ENCODE measurements at places on chromosomes 2 and 18. TPM values are rescaled to one million over a fixed set of nuclear protein-coding genes. Genes with fewer than 3 reads are reported as not detected.

Gene SYT4
- not detected for total RNA-seq

Gene STARD6
- not detected for total RNA-seq

DNA sequence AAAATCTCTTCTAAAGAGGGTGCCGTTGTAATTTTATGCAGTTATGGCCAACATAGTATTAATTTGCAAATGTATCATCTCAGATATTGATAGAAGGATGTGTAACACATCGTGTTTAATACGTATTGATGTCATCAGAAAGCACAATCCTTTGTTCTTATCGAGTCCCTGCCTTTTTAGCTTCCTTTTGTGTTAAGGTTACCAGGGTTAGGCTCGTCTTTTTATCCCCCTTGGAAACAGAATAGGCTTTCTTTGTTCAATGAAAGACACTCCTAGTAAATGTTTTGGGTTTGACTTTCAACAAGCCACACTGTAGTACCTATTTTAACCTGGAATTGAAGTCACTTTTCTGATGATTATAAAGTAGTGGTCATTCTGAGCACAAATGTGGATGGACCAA lies 136.2 kb downstream of the WDR7 start:
- no peak for DNase-seq

Gene NPPC
- not detected for total RNA-seq

GRCh38 chr18:26307161-26307773 lies 81.0 kb downstream of the TAF4B start:
- DNase-seq, result no peak

GRCh38 chr2:33859176-33859575 lies 260.1 kb upstream of the FAM98A start:
- DNase-seq, result no peak

DNA sequence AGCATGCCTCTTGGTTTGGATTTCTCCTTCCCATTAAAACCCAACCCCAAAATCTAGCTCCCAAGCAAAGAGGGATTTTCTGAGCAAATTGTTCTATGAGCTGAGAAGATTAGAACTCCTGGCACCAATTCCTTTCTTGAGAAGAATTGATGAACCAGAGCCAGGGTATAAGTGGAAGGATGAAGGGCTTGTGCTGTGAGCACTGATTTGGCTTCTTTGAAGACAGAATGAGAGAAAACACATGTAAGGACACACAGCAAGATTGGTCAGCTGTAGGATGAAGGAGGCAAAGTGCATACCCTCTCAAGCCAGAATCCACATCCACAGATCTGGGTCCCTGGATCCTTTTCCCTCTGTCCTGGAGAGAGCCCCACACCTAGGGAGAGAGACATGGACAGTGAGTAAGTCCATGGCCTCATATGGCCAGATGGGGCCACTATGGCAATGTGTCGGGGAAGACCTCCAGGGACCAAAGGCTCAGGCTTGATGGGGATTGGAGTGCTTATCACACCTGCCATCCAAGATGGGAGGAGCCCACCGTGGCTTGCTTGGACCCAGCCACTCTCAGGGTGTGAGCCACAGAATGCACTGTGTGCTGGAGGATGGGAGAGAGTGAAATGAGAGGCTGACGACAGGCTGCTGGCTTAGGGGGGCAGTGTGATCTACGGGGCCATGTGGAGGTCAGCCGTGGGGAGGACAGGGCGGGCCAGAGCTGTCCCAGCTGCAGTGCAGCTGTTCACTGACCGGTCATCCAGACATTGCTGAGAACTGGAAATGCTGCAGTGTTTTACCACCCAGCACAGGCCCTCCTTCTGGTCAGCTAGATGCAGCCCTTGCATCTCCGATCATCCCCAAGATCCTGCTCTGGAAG lies 339.8 kb downstream of the CYP26B1 start:
- DNase-seq, result no peak

DNA sequence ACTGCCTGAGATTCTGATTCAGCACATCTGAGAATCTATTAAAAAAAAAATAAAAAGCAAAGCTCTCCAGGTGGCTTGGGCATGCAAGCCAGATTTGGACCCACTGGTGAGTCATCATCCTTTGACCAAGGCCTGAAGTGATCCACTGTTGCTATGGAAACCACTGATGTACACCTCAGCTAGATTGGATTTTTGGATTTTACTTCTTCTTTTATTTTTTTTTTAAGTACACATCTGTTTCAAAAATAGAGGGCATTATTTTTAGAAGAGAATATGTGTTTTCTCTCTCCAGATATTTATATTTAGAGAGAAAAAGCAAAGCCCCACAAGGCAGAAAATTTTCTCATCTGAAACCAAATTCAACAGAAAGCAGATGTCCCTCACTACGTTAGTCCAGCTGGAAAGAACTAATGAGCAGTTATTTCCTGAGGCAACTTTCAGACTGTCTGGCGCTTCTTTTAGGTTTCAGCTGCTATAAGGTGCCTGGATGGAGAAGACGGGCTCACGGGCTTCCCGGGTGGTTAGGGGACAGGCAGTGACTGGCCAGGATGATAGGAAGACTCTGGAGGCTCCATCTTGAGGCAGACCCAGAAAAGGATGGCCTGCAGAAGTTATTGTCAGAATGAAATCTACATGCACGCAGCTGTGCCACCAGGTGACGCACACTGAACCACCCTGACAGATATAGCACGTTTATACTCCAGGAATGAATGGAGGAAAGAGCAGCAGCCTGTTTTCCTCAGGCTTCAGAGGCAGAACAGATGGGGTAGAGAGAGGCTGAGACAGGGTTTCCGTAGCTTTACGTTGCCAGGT lies 50.5 kb downstream of the MRPL35 start:
- no peak for DNase-seq

Gene TANC1
- total RNA-seq, result not detected

GRCh38 chr2:96698221-96698861 lies 41.5 kb downstream of the LMAN2L start:
- DNase-seq, result no peak

Gene IL36G
- not detected for total RNA-seq

- DNase-seq, result no peak
Measured at GRCh38 chr2:102798181-102798580, 36.4 kb downstream of the TMEM182 start.

DNA sequence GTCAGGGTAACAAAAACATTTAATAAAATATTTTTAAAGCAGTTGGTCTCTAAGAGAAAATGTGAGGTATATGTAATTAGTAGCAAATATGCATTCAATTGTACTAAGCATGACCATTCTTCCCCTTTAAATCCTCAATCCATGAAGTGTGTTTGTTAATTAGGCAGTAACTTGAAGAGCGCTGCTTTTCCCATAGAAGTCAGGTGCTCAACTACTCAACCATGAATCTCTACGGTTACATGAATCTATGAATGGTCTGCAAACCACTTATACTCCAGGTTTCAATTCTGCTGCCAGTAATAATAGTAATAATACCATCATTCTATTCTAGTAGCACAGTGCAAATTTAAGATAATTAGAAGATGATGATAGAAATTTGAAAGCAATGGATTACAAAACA lies 55.8 kb downstream of the SLC8A1 start:
- no peak for DNase-seq

DNA sequence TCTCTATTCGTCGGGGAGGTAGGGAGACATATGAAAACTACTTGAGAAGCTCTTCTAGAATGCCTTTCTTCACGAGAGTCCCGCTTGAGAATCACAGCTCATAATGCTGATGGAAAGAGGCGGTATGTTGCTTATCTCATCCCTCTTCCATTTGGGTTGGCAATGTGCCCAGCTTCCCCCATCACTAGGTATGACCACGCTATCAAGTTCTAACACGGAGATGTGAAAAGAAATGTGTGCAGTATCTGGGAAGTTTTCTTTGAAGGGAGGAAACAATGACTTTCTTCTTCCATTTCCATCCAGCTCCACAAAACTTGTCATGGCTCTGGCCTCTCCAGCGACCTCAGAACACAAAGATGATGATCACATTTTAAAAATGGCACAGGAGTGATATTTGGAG lies 742.4 kb downstream of the DCDC2C start:
- DNase-seq, result no peak

- no peak for DNase-seq
Measured at GRCh38 chr2:13000664-13001363, 284.1 kb downstream of the TRIB2 start.

Gene TMEM37
- 0.37 TPM for total RNA-seq

- DNase-seq, result no peak
Measured at GRCh38 chr2:82340578-82341053, 2036.1 kb upstream of the LRRTM1 start.

Gene YES1
- total RNA-seq, result 0.35 TPM

DNA sequence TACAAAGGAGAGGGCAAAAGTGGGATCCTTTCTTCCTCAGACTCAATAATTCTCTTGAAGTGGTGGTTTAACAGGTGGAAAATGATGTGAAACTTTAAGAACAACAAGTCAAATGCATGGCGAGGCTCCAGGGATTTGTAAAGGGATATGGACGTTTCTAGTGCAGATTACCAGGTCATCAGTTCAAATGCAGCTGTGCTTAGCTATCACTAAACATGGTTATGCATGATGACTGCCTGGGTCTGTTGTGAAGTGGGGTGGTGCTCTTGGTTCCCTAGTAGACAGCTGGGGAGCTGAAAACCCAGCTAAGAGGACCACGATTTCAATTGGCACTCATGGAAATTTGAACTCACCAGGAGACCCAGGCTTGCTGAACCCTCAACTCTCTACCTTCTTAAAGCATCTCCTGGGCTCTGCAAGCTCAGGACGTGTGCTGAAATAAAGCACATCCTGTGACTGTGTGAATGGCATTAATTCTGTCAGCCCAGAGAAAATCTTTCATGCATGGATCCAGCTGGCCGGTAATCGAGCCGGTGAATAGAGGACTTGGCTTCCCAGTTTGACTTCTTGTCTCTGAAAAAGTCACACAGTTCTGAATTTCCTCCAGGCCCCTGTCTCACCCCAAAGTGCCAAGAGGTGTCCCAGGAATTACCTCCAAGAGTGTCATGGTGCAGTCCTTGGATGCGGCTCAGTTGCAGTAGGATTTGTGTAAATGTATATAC lies 146.1 kb downstream of the MTX2 start:
- no peak for DNase-seq

DNA sequence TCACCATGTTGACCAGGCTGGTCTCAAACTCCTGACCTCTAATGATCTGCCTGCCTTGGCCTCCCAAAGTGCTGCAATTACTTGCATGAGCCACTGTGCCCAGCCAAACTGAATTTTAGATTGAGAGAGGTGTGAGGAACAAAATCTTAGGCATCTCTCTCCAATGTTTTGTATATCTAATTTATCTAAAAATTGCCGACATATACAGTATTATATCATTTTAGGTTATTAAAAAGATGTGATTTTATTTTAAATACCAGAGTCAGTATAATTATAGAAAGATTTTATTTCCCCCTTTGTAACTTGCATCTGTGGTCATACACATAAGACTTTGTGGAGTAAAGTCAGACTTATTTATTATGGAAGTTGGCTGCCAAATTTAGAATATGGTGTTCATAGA lies 10.1 kb downstream of the PMS1 start:
- no peak for DNase-seq

Gene ST8SIA5
- not detected for total RNA-seq

Gene NTSR2
- total RNA-seq, result not detected

Gene SATB2
- 0.34 TPM for total RNA-seq

Gene CRYBA2
- total RNA-seq, result not detected

Gene KLF11
- 8.2 TPM for total RNA-seq

DNA sequence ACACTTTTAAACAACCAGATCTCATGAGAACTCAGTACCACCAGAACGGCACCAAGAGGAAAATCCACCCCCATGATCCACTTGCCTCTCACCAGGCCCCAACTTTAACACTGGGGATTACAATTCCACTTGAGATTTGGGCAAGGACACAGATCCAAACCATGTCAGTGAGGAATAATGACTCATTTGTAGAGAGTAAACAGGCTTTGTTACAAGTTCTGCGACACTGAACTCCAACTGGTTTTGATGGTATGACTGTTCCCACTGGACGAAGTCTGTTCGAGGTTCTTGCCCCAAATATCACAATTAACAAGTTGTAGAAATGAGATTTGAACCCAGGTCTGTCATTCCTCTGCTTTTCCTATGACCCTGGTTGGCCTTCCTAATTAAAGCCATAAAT lies 718.1 kb upstream of the ID2 start:
- no peak for DNase-seq

Gene PRKAG3
- not detected for total RNA-seq

DNA sequence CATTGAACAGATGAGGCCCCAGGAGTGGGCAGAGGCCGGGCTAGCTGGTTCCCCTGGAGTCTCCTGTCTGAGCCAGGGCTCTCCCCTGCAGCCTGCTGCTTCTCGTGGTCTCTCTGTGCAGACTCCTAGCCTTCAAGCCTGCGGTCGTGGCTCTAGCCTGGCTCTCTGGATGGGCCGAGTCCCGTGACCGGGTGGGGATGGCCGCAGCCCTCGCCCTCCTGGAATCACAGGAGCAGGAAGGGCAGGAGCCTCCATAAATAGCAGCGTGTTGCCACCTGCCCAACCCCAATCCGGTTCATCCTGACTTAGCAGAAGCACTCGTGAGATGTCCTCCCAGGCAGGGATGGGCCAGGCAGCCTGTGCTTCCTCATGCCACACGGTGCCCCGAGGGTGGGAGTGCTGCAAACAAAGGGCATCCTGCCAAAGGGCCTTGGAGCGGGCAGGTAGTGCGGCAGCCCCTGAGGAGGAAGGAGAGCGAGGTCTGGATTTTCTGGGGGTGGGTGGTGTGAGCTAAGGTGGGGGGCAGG lies 43.9 kb downstream of the FOSL2 start:
- DNase-seq, result no peak

DNA sequence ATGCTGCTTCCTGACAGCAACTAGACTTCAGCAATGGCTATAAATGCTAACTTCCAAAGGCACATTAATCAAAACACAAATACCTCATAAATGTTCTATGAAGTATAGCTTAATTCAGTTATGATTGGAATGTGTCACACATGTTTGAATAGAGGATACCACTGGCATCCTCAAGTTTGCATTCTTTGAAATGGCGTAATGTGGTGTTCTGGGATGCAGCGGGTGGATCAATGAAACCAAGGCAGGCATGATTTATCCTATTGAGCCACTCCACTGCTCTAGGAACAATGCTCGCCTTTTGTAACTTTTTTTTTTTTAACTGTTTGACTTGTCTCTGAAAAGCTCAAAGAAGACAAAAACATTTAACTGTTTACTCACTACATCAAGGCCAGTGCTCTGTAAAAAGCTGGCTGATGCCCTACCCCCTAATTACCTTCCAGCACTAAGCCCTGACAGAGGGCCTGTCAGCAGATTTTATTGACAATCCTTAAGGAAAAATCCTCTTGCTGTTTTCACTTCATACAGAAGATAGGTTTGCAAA lies 278.8 kb upstream of the SESTD1 start:
- no peak for DNase-seq

- DNase-seq, result no peak
Measured at GRCh38 chr2:119826370-119826961, 66.7 kb downstream of the PTPN4 start.

Gene CD207
- total RNA-seq, result not detected

DNA sequence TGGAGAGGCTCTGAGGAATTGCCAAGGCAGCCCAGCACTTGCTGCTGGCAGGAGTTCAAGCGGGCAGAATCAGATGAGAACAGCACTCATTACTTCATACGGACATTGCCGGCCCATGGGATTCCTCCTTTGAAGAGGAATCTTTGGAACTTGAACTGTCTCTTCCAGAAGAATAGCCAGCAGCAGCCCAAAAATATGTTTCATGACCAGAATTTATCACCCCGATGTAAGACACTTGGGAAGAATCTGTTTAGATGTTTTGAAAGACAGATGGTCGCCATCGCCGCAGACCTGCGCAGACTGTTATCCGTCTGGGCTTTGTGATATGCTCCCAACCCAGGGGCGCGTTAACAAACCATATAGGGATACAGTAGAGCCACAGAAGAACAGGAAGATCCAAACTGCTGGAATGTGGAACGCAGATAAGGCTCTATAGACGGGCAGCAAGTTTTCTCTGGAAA lies 3.7 kb upstream of the ADI1 start:
- no peak for DNase-seq

GRCh38 chr2:168191955-168192785 lies 55.2 kb downstream of the STK39 start:
- no peak for DNase-seq

All from activated B cell treated with CpG ODN at 0.5 μM for 24 hours (primary cell).